K562 (cell line): ENCODE measurements at places on chromosomes 6 and 20.

GRCh38 chr20:8372824-8373380 lies 240.8 kb downstream of the PLCB1 start:
- DNase-seq = no peak

- DNase-seq = no peak
These were observed 113.0 kb downstream of the SYCP2 start for GRCh38 chr20:59820204-59821041.

GRCh38 chr20:51077686-51078060 lies 54.8 kb upstream of the KCNG1 start:
- no peak for DNase-seq

- DNase-seq = peak; percentile 7
These were observed 214.5 kb downstream of the TBX18 start for GRCh38 chr6:84549917-84550316.

- DNase-seq = peak; percentile 84
These were observed 12.6 kb downstream of the DYNLT1 start for GRCh38 chr6:158631678-158632537.

DNA sequence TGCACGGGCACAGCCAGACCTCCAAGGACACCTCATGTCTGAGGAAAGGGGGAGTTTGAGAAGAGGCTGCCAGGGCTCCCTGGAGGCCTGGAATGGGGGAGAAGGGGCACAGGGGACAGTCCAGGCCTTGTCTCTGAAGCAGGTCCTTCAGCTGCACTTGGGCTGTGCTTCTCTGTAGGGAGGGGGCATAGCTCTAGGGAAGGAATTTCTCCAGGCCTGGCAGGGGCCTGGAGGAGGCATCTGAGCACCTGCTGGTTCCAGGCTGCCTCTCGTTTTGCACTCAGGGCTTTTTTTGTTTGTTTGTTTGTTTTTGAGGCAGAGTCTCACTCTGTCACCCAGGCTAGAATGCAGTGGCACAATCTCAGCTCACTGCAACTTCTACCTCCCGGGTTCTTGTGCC lies 67.7 kb downstream of the BCAS4 start:
- no peak for DNase-seq
